Liver (tissue), 10 donors: ENCODE measurements at places on chromosomes 13 and 19. TPM values are rescaled to one million over a fixed set of nuclear protein-coding genes. Genes with fewer than 3 reads are reported as not detected.

- H3K4me1 ChIP-seq, result no peaks in the 10 kb centered on the region
- no peak overlapping the region for H3K27ac ChIP-seq
- H3K27me3 ChIP-seq, result no peaks in the 10 kb centered on the region
- no peak for DNase-seq
- no peaks in the 10 kb centered on the region for H3K36me3 ChIP-seq
Observed at GRCh38 chr13:50955241-50955640, 45.6 kb downstream of the RNASEH2B start.

- H3K27ac ChIP-seq, result peak overlapping the region; percentile 89
- peaks cover 3% of the 10 kb centered on the region for H3K36me3 ChIP-seq
- H3K4me3 ChIP-seq, result peak overlapping the region; percentile 80
- H3K27me3 ChIP-seq, result no peaks in the 10 kb centered on the region
- H3K4me1 ChIP-seq, result peaks cover 38% of the 10 kb centered on the region
Observed at GRCh38 chr19:5977222-5977784, 637 bp downstream of the RANBP3 start.

DNA sequence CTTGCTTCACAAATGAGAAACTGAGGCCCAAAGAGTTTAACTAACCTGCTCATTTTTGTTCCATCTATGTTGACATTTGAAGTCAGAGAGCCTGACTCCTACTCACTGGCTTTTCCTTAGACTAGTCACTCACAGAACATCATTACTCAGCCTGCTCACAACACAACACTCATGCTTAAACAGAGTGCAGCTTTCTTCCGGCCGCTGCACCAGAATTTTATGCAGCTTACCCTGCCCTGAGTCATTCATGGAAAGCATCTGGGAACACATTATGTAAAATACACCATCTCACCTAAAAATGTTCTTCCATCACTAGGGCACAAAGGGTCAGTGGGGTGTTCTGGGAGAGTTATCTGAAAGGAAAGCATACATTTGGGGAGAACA is 303.4 kb downstream of the SPRY2 start:
- H3K4me1 ChIP-seq, result no peaks in the 10 kb centered on the region
- H3K27ac ChIP-seq, result no peak overlapping the region
- H3K4me3 ChIP-seq, result no peak overlapping the region
- DNase-seq, result no peak

Gene KANK3
- total RNA-seq, result 4.5 TPM

Gene ZNF844
- total RNA-seq, result 4.4 TPM
